Suprapubic skin (tissue), 4 donors: ENCODE measurements at places on chromosomes 2 and 18. TPM values are rescaled to one million over a fixed set of nuclear protein-coding genes. Genes with fewer than 3 reads are reported as not detected.

- H3K27ac ChIP-seq = no peak overlapping the region
- H3K36me3 ChIP-seq = no peaks in the 10 kb centered on the region
- peaks cover 12% of the 10 kb centered on the region for H3K4me1 ChIP-seq
- no peak overlapping the region for H3K4me3 ChIP-seq
- no peak for DNase-seq
Observed at GRCh38 chr2:197113275-197113711, 186.8 kb upstream of the PGAP1 start.

- no peaks in the 10 kb centered on the region for H3K36me3 ChIP-seq
- H3K4me3 ChIP-seq = no peak overlapping the region
- no peak overlapping the region for H3K27ac ChIP-seq
- H3K27me3 ChIP-seq = no peaks in the 10 kb centered on the region
- H3K4me1 ChIP-seq = no peaks in the 10 kb centered on the region
Observed at GRCh38 chr2:176692533-176692932, 423.3 kb downstream of the MTX2 start.

DNA sequence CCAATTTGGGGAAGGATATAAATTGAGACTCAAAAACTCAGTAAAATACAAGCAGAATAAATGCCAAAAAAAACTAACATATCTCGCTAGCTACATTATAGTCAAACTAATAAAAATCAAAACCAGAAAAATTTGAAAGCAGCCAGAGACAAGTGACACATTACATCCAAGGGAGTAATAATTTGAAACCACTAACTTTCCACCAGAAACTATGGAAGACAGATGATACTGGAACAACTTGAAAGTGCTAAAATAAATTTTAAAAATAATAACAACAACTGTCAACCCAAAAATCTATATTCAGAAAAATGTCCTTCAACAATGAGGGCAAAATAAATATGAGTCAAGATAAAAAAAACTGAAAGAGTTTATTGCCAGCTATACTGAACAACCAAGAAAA, 110.7 kb downstream of the EVA1A start:
- no peaks in the 10 kb centered on the region for H3K27me3 ChIP-seq
- no peak for DNase-seq
- no peak overlapping the region for H3K27ac ChIP-seq
- H3K4me3 ChIP-seq = no peak overlapping the region

- DNase-seq = no peak
- H3K36me3 ChIP-seq = no peaks in the 10 kb centered on the region
- H3K4me3 ChIP-seq = no peak overlapping the region
- H3K27me3 ChIP-seq = no peaks in the 10 kb centered on the region
Observed at GRCh38 chr2:610491-610890, 66.7 kb downstream of the TMEM18 start.

CHST10 gene
- 2.8 TPM for total RNA-seq

CRYBA2 gene
- total RNA-seq = not detected

GFPT1 gene
- total RNA-seq = 10.0 TPM
